ENCODE measurements at places on chromosomes 5 and 9.

DNA sequence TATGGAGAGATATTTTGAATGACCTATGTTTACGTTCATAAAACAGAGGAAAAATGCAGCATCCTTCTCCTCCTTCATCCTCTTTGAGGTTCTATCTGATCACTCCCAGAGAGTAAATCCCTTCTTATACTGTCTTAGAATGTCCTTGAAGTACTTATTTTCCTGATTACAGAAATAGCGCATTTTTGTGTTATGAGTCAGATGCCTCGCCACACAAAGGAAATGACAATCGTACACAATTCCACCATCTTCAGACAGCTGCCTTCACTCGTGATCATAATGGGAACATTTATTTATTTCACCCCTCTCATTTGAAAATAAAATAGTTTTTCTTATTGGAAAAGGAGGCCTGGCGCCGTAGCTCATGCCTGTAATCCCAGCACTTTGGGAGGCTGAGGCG, 2.4 kb upstream of the GLT6D1 start:
- no peak for DNase-seq

DNA sequence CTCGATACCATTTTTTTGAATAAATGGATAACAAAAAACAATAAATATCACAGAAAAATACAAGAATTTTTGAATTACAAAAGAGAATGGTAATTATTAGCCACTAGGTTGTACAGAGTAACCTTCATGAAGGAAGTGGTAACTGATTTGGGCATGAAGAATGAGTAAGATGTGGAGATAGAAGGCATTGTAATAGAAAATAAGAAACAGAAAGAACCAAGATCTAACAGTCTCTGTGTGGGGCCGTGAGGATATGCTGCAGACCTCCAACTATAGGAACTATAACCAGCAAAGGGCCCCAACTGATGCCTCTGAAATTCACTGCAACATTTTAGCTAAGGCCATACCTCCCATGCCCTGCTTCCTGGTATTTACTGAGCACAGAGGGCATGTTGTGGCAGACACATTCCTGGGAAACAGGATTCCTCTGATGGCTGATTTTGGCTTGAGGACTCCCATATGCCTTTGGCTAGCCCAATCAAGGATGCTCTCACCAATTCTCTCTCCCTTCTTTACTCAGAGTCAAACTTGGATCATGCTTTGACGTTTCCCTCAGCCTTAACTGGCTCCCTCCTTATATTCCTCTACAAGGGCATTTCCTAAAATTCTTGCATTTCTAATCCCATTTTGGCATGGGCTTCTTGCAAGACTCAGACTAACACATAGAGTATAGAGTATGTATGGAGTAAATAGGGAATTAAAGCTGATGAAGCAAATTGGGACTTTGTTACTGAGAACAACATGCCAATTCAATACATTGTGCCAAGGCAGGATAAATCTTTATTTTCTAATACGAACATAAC, 208.9 kb downstream of the PDE4D start:
- no peak for DNase-seq

- no peak for DNase-seq
Observed at GRCh38 chr9:90948156-90948555, 146.5 kb downstream of the SYK start.

DNA sequence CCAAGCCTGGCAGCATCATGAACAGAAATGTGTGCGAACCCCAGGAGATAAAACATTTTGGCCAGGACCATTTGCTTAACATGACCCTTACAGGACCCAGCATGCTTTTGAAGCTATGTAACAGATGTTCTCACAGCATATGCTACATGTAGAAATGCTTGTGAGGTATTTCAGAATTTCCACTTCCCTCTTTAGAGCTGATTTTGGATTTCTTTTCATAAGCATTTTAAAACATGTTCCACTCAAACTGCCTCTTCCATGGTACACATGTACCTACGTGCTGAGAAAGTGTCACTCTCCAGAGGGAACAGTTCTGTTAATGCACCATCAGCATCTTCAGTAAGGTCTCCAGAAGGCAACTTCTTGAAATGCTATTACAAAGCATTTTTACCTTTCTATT, 15.7 kb upstream of the TSSK1B start:
- DNase-seq, result no peak

DNA sequence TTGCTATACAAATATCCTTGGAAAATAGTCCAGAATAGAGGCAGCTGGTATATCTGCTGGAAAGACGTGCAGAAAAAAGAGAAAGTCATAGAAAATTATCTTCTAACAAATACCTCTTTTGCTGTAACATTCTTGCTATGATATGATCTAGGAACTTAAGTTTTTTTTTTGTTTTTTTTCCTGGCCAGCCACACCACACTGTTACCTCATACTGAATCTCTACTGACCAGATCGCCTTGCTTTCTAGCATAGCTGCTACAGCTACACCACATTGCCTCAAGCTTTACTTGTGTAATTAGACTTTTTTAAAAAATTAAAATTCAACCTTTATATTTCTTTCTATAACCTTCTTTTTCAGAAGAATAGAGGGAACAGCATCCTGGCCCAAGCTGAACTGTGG, 142.2 kb upstream of the PRLR start:
- DNase-seq, result no peak

GRCh38 chr5:103228061-103228460, 30.5 kb upstream of the MACIR start:
- no peak for DNase-seq

- DNase-seq, result no peak
Observed at GRCh38 chr5:99694884-99695283, 766.1 kb upstream of the CHD1 start.

GRCh38 chr5:82222597-82223574, 55.3 kb downstream of the RPS23 start:
- no peak for DNase-seq

DNA sequence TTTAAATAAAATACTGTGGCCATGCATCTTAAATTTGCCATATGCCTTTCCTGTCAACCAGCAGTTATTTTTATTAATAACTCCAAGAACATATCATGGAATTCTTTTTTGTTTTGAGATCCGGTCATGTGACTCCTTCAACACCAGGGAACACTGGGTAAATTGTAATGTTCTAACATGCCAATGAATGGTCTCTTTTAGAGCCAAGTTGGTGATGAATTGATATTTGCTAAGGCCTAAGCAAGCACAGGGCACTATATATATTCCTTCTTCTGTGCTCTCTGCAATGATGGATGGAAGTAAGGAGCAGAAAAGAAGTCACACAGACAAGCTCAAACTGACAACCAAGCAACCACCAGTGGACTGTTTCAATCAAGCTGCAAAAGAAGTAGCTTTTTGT, 124.0 kb downstream of the EFNA5 start:
- DNase-seq, result no peak

DNA sequence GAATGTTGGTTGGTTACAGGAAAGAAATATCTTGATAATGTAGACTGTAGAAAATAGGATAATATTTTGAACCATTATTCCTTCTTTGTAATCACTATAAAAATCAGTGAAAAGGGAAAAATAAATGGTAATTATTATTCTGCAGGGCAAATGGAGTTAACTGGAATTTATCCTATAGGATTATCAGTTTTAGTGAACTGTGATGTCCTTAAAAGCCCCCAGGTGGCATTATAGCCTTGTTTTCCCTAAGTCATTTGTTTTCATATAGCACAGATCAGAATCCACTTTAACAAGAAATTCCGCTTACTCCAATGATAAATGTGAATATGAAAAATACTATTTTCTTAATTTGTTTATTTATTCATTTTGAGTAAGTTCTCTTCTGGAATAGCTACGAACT, 26.2 kb upstream of the WDR41 start:
- DNase-seq, result no peak

DNA sequence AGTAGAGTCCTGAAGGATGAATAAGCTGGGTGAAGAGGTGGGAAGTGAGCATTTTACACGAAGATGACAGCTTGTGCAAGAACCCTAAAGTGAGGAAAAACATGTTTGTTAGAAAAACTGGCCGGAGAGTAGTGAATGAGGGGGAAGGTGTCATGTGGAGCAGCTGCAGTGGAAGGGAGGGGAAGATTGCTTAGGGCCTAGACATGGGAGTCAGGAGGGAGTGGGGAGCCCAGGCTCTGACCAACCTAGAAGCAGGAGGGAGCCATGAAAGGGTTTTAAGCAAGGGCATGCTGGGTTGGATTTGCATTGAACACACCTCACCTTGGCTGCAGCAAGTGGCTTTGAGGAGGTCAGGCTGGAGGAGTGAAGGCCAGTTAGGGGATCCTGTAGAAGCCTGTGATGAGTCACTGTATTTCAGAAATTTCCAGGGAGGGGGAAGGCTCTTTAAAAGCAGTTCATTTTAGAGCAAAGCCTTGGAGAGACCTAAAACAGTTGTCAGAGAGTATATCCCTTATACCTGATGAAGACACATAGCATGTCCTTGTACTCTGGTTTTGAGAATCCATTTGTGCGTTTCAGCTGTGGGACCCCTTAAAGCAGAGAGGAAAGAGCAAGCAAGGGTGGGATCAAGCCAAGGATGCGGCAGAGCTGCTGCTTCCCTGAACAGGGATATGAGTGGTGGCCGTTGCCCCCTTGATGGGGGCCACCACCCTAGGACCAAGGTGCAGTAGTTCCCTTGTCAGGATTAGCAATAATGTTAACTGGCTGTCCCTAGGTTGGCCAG, 45.4 kb downstream of the ANGPTL2 start:
- no peak for DNase-seq

- DNase-seq, result no peak
Observed at GRCh38 chr9:89634995-89635742, 30.4 kb downstream of the GADD45G start.

GRCh38 chr9:136437839-136438547, 1.7 kb downstream of the INPP5E start:
- DNase-seq, result no peak

GRCh38 chr9:19313573-19313972, 66.5 kb downstream of the RPS6 start:
- no peak for DNase-seq

DNA sequence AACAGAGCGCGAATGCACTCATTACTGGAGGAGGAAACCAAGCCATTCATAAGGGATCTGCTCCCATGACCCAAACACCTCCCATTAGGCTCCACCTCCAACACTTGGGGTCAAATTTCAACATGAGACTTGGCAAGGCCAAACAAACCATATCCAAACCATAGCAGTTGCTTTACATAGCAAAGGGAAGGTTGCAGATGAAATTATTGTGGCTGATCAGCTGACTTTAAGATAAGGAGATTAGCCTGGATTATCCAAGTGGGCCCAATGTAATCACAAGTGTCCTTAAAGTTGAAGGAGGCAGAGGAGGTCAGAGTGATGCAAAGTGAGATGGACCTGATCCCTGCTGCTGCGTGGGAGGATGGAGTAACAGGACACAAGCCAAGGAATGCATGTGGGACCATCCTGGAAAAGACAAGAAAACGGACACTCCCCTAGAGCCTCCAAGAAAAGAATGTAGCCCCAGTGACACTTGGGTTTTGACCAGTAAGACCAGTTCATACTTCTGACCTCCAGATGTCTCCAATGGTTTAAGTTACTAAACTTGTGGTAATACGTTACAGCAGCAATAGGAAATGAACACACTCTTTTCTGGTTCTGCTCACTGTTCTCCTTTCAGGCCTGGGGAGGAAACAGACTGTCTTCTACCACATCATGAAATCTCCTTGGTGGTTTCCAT, 167.3 kb downstream of the GNAQ start:
- no peak for DNase-seq

DNA sequence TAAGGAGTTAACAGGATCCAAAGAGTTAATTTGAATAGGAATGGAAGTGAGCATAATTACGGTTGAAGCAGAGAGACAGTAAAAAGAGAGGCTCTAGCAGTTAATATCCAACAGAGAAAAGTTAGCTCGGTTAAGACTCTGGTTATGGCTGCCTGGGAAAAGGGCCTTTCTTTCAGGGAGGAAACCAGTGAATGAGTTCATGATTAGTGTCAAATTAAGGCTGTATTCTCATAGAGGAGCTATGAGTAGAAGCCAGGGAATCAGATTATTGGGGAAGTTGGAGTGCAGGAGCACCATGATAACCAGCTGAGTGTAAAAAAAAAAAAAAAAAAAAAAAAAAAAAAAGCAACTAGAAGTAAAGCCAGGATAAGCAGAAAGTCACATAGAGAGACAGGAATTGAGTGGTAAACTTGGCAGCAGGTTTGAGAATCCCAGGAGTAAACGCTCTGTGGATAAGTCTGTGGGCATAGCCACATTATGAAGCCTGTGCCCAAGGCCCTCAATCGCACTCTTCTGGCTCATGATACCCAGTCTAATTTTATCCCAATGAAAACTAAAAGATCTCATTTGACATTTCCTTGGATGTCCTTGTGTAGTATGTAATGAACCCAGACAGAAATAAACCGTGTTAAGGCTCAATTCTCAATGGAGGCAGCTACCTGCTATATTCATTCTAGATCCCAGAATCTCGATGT, 372.6 kb upstream of the MPDZ start:
- no peak for DNase-seq

GRCh38 chr5:14547666-14548065, 33.9 kb upstream of the OTULINL start:
- no peak for DNase-seq

DNA sequence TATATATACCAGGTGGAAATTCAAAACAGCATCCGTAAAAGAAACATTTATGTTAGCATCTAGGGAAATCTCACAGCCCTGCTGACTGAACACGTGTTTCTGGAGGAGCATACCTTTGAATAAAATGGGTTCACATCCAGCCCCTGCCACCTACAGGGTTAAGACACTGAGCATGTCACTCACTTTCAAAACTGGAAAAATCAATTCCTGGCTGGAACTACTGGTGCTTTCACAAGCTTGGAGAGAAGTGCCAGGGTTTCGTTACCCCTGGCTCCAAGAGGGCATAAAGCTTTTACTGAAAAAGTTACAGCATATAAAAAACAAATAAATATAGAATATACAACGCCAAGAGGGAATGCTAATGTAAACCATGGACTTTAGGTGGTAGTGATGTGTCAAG, 48.0 kb downstream of the SERINC5 start:
- no peak for DNase-seq

- no peak for DNase-seq
Observed at GRCh38 chr9:75051285-75051684, 23.2 kb upstream of the CARNMT1 start.

- no peak for DNase-seq
Observed at GRCh38 chr5:95069021-95069420, 215.9 kb downstream of the MCTP1 start.

GRCh38 chr9:27572061-27572460, 1.2 kb downstream of the C9orf72 start:
- no peak for DNase-seq

GRCh38 chr5:179536676-179537075, 13.7 kb upstream of the RUFY1 start:
- no peak for DNase-seq

Measured in substantia nigra (tissue), 51 donors.